ENCODE measurements at places on chromosomes 6 and 20.

GRCh38 chr6:41531591-41532582 is 14.3 kb upstream of the FOXP4 start:
- H3K4me1 ChIP-seq, result peaks cover 49% of the 10 kb centered on the region
- peak overlapping the region; percentile 23 for H3K27ac ChIP-seq
- peak overlapping the region; percentile 88 for H3K4me3 ChIP-seq
- no peaks in the 10 kb centered on the region for H3K36me3 ChIP-seq
- peaks cover 62% of the 10 kb centered on the region for H3K27me3 ChIP-seq

- H3K36me3 ChIP-seq, result no peaks in the 10 kb centered on the region
- no peak overlapping the region for H3K4me3 ChIP-seq
- H3K4me1 ChIP-seq, result peaks cover 48% of the 10 kb centered on the region
- H3K27me3 ChIP-seq, result no peaks in the 10 kb centered on the region
- no peak overlapping the region for H3K27ac ChIP-seq
Observed at GRCh38 chr20:50379049-50379990, 130.9 kb upstream of the PTPN1 start.

- H3K4me1 ChIP-seq, result no peaks in the 10 kb centered on the region
- H3K36me3 ChIP-seq, result no peaks in the 10 kb centered on the region
- DNase-seq, result no peak
- no peak overlapping the region for H3K27ac ChIP-seq
- no peak overlapping the region for H3K4me3 ChIP-seq
Observed at GRCh38 chr6:113476937-113477839, 380.0 kb upstream of the MARCKS start.

- no peaks in the 10 kb centered on the region for H3K27me3 ChIP-seq
- no peak overlapping the region for H3K27ac ChIP-seq
- H3K4me1 ChIP-seq, result peaks cover 60% of the 10 kb centered on the region
- peak overlapping the region; percentile 12 for H3K4me3 ChIP-seq
- peaks cover 17% of the 10 kb centered on the region for H3K36me3 ChIP-seq
Observed at GRCh38 chr6:30730601-30731435, 10.7 kb downstream of the TUBB start.

DNA sequence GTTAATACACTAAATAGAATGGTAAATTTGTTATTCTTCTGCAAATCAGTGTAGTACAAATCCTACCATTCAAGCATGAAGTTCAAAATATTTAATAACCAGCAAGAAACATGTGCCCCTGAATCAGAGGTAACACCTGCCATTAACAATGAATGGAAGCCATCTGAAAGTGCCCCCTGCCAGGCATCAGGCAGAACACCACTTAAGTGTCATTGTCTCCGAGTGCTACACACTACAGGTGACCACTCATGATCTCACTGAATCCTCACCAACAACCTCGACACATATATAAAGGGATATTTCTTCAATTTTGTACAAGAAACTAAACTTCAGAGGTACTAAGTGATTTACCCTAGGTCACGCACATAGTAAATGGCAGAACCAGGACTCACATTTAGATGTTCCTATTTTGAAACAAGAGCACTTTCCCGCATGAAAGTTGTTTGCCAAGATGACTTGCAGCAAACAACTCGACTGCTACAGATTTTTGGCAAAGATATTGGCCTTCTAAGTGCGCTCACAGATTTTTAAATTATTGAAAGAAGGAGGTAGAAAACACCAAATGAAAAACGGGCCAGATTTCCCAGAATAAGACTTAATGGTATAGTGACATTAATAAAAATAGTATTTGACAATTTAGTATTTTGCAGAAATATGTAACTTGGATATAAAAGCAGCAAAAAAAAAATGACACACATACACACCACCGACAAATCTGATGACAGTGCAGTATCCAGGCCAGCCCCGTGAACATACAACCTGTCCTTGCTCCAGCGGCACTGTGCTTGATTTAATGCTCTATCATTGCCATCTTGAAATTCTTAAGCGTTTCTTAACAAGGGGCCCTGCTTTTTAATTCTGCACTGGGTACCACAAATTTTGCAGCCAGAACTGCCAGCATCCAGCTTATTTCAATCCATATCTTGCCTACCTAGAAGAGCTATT is 274.5 kb downstream of the ALDH8A1 start:
- no peaks in the 10 kb centered on the region for H3K27me3 ChIP-seq
- H3K4me3 ChIP-seq, result no peak overlapping the region
- DNase-seq, result no peak
- peaks cover 14% of the 10 kb centered on the region for H3K4me1 ChIP-seq
- H3K27ac ChIP-seq, result no peak overlapping the region

GRCh38 chr6:157715728-157716164 is 107.3 kb upstream of the SNX9 start:
- H3K27ac ChIP-seq, result no peak overlapping the region
- no peaks in the 10 kb centered on the region for H3K4me1 ChIP-seq
- DNase-seq, result no peak
- H3K36me3 ChIP-seq, result no peaks in the 10 kb centered on the region
- H3K27me3 ChIP-seq, result peaks cover 7% of the 10 kb centered on the region
- no peak overlapping the region for H3K4me3 ChIP-seq

DNA sequence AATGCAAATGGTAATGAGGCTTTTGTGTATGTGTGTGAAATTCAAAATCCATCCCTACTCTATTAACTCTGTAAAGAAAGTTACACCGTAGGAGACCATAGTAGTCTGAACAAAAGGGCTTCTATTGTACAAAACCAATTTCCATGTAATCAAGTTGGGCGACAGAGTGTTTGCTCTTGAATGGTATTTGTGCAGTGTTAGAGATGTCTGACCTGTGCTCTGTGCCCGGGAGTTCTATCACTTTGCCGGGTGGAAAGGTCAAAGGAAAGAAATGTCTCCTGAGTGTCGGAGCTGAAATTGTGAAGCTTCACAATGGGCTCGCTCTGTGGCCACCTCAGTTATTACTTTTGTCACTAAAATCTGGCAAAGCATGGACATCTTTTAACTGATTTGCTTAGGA is 312.0 kb downstream of the SAMD5 start:
- no peak overlapping the region for H3K27ac ChIP-seq
- DNase-seq, result no peak
- no peaks in the 10 kb centered on the region for H3K4me1 ChIP-seq
- H3K27me3 ChIP-seq, result no peaks in the 10 kb centered on the region
- no peaks in the 10 kb centered on the region for H3K36me3 ChIP-seq

DNA sequence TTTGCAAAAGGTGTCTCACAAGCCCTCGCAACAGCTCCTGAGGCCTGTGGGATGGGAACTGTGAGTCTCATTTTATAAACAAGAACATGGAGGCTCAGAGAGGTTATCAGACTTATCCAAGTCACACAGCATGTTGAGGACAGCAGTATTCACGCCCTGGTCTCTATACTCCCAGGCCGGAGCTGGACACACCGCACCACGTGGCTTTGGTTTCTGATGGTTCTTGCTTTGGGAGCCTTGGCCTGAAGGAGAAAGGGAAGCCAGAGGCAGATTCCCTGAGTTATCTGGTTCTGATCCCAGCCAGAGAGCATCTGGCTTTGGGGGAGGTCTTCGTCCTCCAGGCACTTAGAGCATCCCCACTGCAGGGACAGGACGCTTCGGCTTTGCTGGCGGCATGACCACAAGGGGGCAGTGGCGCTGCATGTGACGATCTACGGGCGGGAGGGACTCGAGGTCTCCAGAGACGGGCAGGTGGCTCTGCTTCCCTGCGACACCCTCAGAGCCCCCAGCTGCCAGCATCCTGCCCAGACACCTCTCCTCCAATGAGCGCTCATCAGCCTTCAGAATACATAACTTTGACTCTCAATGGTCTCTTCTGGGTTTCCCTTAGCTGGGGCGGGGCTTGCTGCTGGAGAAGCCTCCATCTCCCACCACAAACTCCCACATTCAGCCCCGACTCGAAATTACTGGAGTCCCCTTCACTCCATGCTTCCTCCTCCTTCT is 51.4 kb upstream of the SAYSD1 start:
- H3K27me3 ChIP-seq, result peaks cover 7% of the 10 kb centered on the region
- DNase-seq, result peak; percentile 90
- no peak overlapping the region for H3K27ac ChIP-seq
- H3K36me3 ChIP-seq, result no peaks in the 10 kb centered on the region

DNA sequence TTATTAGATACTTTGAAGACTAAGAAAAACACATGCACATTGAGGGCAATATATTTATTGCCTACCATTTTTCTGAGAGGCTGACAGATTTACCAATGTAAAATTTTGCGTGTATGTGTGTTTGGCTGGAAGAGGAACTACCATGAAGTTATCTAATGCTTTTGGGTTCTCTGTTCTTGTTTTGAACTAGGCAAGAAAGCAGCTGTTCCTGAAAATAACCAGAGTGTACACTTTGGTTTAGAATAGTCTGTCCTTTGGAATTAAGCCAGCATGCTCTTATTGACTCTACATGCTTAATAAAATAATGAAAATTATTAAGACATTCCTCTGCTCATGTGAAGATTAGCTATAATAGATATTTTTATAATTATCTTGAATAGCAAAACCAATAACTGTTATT is 129.2 kb downstream of the MYB start:
- no peak for DNase-seq
- H3K4me1 ChIP-seq, result peaks cover 4% of the 10 kb centered on the region
- H3K27me3 ChIP-seq, result no peaks in the 10 kb centered on the region
- no peaks in the 10 kb centered on the region for H3K36me3 ChIP-seq
- H3K4me3 ChIP-seq, result no peak overlapping the region

- no peak for DNase-seq
- H3K27me3 ChIP-seq, result no peaks in the 10 kb centered on the region
- H3K36me3 ChIP-seq, result no peaks in the 10 kb centered on the region
- H3K4me3 ChIP-seq, result no peak overlapping the region
- H3K27ac ChIP-seq, result no peak overlapping the region
Observed at GRCh38 chr6:101534821-101535220, 141.3 kb downstream of the GRIK2 start.

GRCh38 chr6:118333772-118334171 is 214.3 kb upstream of the PLN start:
- no peak overlapping the region for H3K27ac ChIP-seq
- no peak overlapping the region for H3K4me3 ChIP-seq
- no peak for DNase-seq
- no peaks in the 10 kb centered on the region for H3K27me3 ChIP-seq
- H3K36me3 ChIP-seq, result peaks cover 1% of the 10 kb centered on the region
- H3K4me1 ChIP-seq, result no peaks in the 10 kb centered on the region

DNA sequence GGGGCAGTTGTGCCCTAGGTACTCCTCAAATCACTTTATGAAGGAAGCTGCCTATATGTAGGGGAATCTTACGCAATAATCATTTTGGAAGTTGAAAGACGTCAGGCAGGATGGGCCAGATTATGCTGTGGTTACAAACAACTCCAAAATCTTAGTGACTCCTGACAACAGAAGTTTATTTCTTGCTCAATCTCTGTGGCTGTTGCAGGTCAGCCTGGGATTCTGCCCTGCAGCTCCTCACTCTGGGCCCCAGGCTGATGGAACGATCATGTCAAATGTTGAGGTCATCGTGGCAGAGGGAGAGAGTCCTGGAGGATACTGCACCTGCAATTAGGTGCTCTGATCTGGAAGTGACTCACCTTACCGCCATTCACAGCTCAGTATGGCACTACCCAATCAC is 88.4 kb downstream of the ZDHHC14 start:
- peaks cover 40% of the 10 kb centered on the region for H3K4me1 ChIP-seq
- H3K4me3 ChIP-seq, result no peak overlapping the region
- H3K27me3 ChIP-seq, result no peaks in the 10 kb centered on the region
- no peak for DNase-seq

GRCh38 chr20:689947-690346 is 14.3 kb upstream of the SCRT2 start:
- H3K27ac ChIP-seq, result no peak overlapping the region
- no peak for DNase-seq
- H3K36me3 ChIP-seq, result no peaks in the 10 kb centered on the region

GRCh38 chr20:38092260-38092857 is 58.8 kb downstream of the RPRD1B start:
- H3K4me3 ChIP-seq, result no peak overlapping the region
- no peaks in the 10 kb centered on the region for H3K27me3 ChIP-seq
- H3K36me3 ChIP-seq, result peaks cover 10% of the 10 kb centered on the region
- peaks cover 37% of the 10 kb centered on the region for H3K4me1 ChIP-seq
- H3K27ac ChIP-seq, result peak overlapping the region; percentile 64
- no peak for DNase-seq

GRCh38 chr20:2297357-2297728 is 1.5 kb downstream of the TGM3 start:
- no peaks in the 10 kb centered on the region for H3K36me3 ChIP-seq
- no peak for DNase-seq
- H3K4me3 ChIP-seq, result no peak overlapping the region

GRCh38 chr20:23048283-23049200 is 930 bp downstream of the THBD start:
- peak overlapping the region; percentile 52 for H3K4me3 ChIP-seq
- peaks cover 2% of the 10 kb centered on the region for H3K36me3 ChIP-seq
- H3K27me3 ChIP-seq, result peaks cover 61% of the 10 kb centered on the region
- DNase-seq, result peak; percentile 49
- peaks cover 7% of the 10 kb centered on the region for H3K4me1 ChIP-seq
- no peak overlapping the region for H3K27ac ChIP-seq

GRCh38 chr6:119348096-119348747 is 1.3 kb downstream of the MAN1A1 start:
- peak overlapping the region; percentile 62 for H3K27ac ChIP-seq
- H3K4me3 ChIP-seq, result peak overlapping the region; percentile 88
- H3K27me3 ChIP-seq, result no peaks in the 10 kb centered on the region
- H3K36me3 ChIP-seq, result peaks cover 6% of the 10 kb centered on the region

- no peak overlapping the region for H3K27ac ChIP-seq
- DNase-seq, result no peak
- H3K4me1 ChIP-seq, result no peaks in the 10 kb centered on the region
- H3K4me3 ChIP-seq, result no peak overlapping the region
- H3K27me3 ChIP-seq, result no peaks in the 10 kb centered on the region
Observed at GRCh38 chr6:52724042-52724405, 39.3 kb downstream of the GSTA2 start.

DNA sequence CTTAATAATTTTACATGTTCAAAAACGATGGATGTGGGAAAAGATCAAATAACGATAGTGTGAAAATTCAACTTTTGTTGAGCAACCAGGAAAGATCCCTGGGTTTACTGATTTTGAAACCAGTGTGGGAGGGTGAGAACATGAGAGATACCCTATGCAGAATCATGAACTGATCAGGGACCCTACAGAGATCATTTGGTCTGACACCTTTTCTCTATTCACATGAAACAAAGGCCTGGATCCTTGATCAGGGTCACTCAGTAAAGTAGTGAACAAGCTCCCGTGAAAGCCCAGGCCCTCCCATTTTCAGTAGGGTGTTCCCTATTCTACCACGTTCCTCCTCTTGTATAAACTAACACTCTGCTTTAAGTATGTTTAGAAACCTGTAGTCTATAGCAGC is 60.5 kb upstream of the DUSP22 start:
- H3K27me3 ChIP-seq, result no peaks in the 10 kb centered on the region
- H3K27ac ChIP-seq, result no peak overlapping the region
- peaks cover 90% of the 10 kb centered on the region for H3K4me1 ChIP-seq
- no peak overlapping the region for H3K4me3 ChIP-seq
- no peak for DNase-seq
- H3K36me3 ChIP-seq, result no peaks in the 10 kb centered on the region

GRCh38 chr6:36053878-36054277 is 26.3 kb downstream of the MAPK14 start:
- no peak overlapping the region for H3K27ac ChIP-seq
- no peaks in the 10 kb centered on the region for H3K4me1 ChIP-seq
- H3K27me3 ChIP-seq, result no peaks in the 10 kb centered on the region
- DNase-seq, result no peak
